ENCODE measurements at places on chromosomes 3 and 15.

GRCh38 chr3:34483311-34483887 is 685.0 kb downstream of the PDCD6IP start:
- no peak for DNase-seq

DNA sequence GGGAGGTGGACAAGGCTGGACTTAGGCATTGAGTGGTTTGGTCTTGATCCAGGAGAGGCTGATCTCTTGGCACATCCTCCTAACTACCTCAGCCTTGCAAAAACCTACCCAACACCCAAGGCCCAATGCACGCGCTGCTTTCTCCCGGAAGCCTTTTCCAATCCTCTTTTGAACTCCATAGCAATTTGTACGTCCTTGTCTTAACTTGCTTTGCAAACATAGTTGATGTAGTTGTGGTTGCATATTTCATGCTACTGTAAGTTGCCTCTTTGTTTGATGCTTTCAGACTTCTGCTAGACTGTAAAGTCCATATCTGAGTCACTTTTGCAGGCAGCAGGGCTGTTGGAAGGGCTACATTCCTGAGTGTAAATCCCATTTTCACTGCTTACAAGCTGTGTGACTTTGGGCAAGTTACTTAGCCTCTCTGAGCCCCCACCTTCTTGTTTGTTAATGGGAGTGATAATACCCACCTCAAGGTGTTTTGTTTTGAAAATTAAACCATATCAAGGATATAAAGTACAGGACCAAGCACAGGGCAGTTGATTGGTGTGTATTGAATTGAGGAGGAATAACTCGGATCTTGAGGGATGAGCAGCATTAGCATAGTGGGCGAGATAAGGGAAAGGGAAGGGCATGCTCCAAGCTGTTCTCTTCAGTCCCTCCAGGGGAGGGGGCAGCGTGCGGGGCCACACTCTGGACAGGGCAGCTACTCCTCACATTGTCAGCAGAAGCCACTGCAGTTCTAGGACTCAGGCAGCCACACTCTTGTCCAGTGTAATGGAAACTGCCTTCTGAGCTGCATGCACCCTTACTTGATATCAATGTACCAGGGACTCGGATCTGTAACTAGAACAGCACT is 28.8 kb downstream of the SIAH2 start:
- no peak for DNase-seq

DNA sequence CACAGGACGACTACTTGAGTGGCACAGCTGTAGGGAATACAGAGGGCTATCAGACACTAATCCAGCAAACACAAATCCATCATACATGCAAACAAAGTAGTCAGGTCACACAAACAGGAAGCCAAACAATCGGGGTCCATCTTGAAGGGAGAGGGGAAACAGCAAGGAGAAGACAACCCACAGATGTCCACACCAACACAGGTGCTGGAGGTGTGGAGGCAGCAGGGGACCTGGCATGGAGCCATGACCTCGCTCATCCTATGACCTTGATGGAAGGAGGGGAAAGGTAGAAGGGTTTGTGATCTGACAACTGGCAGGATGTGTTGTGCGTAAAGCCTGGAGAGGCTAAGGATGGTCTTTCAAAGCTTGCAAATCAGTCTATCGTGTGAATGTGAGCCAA is 39.9 kb upstream of the SKOR1 start:
- DNase-seq = no peak

GRCh38 chr15:81945014-81945615 is 100.7 kb downstream of the MEX3B start:
- no peak for DNase-seq

DNA sequence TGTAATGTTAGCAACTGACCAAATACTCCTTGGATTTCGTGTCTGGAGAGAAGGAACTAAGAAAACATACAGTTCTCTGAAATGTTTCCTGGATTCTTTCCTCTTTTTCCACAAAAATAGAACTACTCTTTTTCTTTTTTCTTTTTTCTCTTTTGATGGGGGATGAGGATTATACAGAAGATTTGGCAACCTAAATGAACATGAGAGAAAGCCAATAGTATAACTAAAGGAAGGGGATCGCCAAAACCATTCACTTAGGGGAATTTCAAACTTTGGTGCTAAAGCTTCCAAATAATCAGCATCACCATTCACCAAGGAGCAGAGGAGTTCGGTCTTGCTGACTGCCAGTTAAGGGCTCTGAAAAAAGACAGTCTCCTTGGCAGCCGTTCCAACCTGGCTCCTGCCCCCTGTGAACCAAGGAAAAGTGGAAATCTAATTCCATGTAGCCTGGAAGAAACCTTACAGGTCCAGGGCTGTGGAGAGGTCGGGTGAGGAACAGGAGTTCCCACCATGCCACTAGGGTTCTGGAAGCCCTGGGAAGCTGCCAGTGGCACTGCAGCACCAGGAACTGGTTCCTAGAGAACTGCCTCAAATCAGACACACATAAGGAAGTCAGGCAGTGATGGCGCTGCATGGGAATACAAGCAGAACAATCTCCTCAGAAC is 176.9 kb downstream of the TNIK start:
- DNase-seq = no peak

- no peak for DNase-seq
These were observed 24.7 kb upstream of the OR5K4 start for GRCh38 chr3:98328933-98329332.

DNA sequence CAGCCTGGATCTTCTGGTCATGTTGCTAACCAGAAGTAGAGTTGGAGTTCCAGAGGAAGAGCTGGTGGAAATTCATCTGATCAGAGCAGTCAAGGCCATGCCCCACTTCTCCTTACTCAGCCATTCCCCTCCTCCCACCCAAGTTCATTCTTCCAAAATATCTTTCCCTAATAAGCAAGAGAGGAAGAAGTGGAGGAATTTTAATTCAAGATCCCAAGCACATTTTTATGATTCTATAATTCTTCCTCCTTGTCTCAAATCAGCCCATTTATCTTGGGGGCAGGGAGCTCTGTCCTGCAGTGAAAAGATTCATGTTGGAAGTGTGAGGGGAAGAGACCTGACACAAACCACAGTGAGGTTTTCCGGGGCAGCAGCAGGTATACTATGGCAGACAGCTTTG is 85.0 kb upstream of the GALNT15 start:
- DNase-seq = no peak

DNA sequence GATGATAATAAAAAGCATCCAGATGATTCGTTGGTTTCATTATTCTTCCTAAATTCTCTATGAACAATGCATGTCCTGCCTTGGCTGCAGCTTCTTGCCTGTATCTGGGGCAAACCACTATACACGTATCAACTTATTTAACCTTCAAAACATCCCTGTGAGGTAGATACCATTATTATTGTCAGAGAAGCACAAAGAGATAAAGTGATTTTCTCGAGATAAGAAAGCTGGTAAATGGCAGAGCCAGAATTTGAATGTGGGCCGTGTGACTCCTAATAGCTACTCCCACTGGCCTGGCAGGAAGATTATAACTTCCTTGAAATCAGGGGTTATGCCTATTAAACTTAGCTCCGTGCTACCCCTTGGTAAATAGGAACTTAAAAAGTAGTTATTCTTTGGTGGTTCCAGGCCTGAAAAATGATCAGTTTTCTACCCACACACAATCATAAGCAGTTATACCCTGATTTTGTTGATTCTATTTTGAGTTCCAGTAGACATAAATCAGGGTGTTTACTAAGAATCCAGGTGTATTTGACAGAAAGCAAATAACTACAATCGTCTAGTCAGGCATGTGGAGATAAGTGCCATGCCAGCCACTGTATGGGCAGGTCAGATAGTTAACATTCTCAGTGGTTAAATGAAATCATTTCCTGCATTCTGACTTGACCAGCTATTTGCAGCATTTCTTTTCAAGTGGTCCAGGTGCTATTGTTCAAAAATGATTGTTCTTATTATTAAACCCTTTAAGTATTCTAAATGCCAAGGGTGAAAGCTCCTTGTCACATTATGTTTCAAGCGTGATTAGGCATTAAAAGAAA is 99.2 kb upstream of the LRRN1 start:
- DNase-seq = no peak

DNA sequence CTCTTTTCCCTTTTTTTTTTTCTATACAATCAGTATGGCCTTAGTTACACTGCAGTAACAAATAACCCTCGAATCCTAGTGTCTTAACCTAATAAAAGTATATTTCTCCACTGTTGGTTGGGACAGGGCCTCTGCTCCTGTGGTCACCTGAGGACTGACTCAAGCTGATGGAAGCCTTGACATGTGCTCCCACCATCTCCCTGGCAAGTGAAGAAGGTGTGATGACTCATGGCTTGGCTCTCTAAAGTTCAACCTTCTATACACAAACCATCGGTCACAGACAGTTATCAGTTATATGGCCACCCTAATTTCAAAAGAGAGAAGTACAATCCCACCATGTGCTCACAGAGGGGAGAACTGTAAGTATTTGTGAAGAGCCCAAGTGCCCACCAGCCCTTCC is 65.8 kb upstream of the CACNA2D3 start:
- no peak for DNase-seq

Data from activated naive CD4-positive, alpha-beta T cell (primary cell).